HL-60 (cell line): ENCODE measurements at places on chromosomes 5 and 9.

- peak; percentile 95 for DNase-seq
Observed at GRCh38 chr5:170307575-170308465, 10.2 kb upstream of the LCP2 start.

DNA sequence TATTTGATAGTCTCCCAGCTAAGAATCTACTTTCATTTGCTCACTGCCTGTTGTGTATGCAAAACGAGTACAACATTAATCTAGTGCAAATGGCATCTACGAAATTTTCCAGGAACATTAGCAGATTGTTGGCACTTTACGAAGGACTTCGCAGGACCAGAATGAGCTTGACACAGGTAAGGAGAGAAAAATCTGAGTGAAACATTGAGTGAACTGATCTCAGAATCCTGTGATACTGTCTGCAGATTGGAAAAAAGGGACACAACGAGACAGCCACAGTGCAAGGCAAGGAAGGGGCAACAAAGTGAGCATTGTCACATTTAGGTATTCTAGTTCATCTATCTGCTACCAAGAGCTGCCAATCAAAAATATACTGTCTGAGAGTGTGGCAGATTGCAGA lies 350.5 kb downstream of the ZNF608 start:
- no peak for DNase-seq

DNA sequence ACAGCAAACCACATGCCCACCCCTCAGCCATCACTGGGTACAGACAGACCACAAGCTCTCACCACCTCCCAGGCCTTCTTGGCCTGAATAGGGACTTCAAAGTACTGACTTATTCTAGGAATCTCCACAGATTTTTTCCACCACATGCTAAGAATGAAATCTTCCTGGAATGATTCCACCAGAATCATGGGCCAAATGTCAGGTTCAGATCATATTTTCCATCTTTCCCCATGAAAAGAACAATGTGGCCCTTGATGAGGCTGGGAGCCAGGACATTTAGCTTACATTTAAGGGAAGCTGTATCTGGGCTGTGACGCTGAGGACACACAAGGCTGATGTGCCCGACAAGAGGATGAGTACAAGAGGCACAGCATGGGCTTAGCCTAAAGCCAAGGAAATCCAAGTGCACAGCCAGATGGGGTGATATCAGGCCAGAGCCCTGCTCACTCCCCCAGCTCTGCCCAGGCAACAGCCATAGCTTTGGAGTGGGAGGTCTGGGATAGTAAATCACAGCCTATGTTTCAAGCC lies 28.1 kb downstream of the ACSL6 start:
- DNase-seq = no peak

DNA sequence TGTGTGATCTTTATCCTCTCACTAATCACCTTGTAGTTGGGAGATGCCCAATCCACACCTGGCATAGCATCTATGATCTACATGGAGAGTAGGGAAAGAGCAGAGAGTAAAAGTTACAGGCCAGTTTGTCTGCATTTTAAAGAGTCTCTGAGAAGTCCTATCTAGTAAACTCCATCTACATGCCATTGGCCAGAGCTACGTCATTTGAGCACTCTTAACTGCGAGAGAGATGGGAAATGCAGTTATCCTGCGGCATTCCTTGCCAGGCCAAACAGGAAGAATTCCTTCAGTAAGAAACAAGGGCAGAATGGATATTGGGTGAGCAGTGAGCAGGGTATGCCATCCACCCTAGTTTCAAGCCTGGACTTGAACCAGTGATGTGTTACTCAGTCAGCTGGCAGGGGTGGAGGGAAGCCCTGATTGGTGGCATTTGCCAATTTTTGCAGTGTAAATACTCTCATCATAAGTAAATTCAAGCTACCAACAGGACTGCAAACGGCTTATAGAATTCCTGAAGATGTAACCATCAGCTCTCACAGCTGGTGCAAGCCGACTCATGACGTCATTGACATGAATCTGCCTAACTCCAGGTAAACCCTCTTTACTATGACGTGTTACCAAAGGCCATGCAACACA lies 156.8 kb upstream of the MSX2 start:
- DNase-seq = no peak

GRCh38 chr5:14932902-14933469 lies 61.4 kb upstream of the ANKH start:
- no peak for DNase-seq

DNA sequence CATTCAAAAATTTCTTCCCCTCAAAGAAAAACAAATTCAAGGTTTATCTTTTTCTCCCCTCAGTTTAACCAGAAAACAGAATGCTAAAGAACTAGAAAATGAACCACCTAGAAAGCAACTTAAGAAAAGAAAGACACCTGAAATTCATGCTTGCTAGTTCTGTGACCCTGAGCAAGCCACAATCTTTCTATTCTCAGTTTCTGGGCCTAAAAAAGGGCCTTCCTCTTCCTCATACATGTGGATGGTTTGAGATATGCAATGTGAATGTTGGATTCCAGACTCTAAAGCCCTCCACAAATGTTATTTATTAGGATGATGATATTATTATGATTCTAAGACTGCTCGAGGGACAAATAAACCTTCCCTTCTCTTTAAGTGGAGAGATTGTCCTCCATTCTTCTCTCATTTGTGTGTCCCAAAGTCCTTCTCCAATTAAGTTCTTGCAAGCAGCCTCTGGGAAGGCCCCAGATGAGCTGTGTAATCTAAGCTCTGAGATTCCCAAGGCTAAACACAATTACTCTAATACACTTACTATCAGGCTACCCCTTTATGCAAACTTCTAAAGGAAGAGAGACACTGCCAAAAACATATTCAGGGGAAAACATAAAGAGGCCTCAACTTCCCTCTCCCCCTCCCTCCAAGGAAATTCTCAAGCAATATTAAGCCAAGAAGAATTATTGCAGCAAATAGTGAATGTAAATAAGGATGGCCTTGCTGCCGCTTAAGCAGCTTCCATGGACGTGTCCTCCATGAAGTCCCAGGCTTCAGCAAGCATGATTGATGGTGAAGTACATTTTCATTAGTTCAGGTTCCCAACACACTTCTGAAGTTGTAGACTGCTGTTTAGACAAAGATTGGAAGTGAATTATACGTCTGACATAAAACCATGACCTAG lies 80.2 kb downstream of the PRKACG start:
- no peak for DNase-seq

GRCh38 chr5:132418881-132419280 lies 49.4 kb downstream of the SLC22A5 start:
- DNase-seq = no peak

DNA sequence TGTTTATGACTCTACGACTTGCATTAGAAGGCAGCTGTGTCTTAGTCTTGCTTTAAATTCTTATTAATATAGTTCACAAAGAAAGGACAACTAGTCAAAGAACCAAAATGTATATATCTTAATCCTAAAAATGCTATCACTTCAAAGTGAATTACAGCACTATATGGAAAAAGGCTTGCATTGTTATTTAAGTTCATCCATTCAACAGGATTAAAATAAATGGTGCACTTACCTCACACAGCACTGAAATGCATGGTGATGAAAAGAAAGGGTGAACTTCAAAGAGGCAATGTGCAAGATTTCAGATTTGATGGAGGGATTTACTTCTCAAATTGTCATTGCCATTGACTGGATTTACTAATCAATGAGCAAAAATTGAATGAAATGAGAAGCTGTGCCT lies 344.4 kb upstream of the NUDT12 start:
- no peak for DNase-seq

- DNase-seq = no peak
Observed at GRCh38 chr9:129933185-129934040, 98.2 kb downstream of the USP20 start.
